ENCODE measurements at places on chromosomes 12 and 14.
A peak's percentile ranks its signal among the peaks of the same experiment; 100 is the strongest.

- peaks cover 51% of the 10 kb centered on the region for H3K4me1 ChIP-seq
- H3K36me3 ChIP-seq: no peaks in the 10 kb centered on the region
- no peaks in the 10 kb centered on the region for H3K27me3 ChIP-seq
- peak overlapping the region; percentile 50 for H3K4me3 ChIP-seq
Observed at GRCh38 chr14:92651758-92652406, 96.5 kb downstream of the LGMN start.

- H3K36me3 ChIP-seq: peaks cover 69% of the 10 kb centered on the region
- H3K27me3 ChIP-seq: no peaks in the 10 kb centered on the region
- no peak for DNase-seq
Observed at GRCh38 chr14:76186308-76187027, 34.7 kb downstream of the GPATCH2L start.

DNA sequence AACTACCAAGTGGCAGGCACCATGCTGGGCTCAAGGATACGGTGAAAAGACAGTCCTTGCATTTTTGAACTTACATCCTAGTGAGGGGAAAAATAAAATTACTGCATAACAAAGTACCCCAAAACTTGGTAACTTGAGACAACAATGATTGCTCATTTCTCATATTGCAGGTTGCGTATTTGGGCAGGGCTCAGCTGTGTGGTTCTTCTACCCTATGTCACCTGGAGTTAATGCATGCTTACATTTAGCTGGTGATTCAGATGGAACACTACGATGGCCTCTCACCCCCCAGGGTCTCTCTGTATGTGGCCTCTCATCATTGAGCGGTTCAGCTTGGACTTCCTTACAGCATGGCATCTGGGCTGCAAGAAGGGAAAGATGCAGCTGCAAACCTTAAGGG lies 60.7 kb upstream of the RBM19 start:
- H3K4me1 ChIP-seq: no peaks in the 10 kb centered on the region
- no peak overlapping the region for H3K4me3 ChIP-seq
- H3K36me3 ChIP-seq: no peaks in the 10 kb centered on the region
- no peak for DNase-seq
- no peak overlapping the region for H3K27ac ChIP-seq

- peak overlapping the region; percentile 54 for H3K4me3 ChIP-seq
- no peaks in the 10 kb centered on the region for H3K36me3 ChIP-seq
- H3K27ac ChIP-seq: no peak overlapping the region
- peaks cover 22% of the 10 kb centered on the region for H3K27me3 ChIP-seq
Observed at GRCh38 chr12:132204793-132205270, 60.6 kb downstream of the NOC4L start.

- H3K4me1 ChIP-seq: peaks cover 22% of the 10 kb centered on the region
- H3K4me3 ChIP-seq: no peak overlapping the region
- no peaks in the 10 kb centered on the region for H3K27me3 ChIP-seq
- DNase-seq: no peak
Observed at GRCh38 chr12:88360343-88360742, 218.2 kb downstream of the TMTC3 start.

GRCh38 chr12:54197010-54197409 lies 8.2 kb upstream of the SMUG1 start:
- peaks cover 17% of the 10 kb centered on the region for H3K27me3 ChIP-seq
- no peak overlapping the region for H3K27ac ChIP-seq
- no peak overlapping the region for H3K4me3 ChIP-seq
- no peaks in the 10 kb centered on the region for H3K36me3 ChIP-seq
- no peak for DNase-seq
- H3K4me1 ChIP-seq: no peaks in the 10 kb centered on the region

DNA sequence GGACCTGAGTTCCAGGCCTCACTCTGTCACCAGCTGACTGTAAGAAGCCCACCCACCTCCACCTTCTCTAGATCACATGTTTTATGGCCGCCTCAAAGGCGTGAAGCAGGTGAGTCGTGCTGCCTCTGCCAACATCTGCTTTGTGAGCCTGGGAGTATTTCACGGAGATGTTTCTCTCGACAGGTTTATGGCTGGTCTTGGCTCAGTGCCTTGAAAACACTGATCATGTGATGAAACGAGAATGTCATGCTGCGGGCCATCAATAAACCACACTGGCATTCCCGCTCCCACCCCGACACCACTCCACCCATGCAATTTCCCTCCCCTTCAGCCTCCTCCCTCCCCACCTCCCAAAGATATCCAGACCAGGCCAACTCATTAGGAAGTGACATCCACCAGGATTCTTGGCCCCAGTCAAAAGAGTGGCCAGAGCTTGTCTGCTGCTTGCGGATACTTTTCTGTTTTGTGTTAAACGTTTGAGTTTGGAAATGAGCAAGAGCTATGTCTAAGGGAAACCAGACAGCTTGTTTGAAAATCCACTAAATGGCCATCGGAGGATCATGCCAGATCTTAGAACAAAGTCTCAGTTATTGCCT lies 53.8 kb upstream of the NTF3 start:
- no peaks in the 10 kb centered on the region for H3K36me3 ChIP-seq
- no peak overlapping the region for H3K27ac ChIP-seq
- no peak overlapping the region for H3K4me3 ChIP-seq
- H3K4me1 ChIP-seq: no peaks in the 10 kb centered on the region
- H3K27me3 ChIP-seq: no peaks in the 10 kb centered on the region

- no peak overlapping the region for H3K27ac ChIP-seq
- no peak for DNase-seq
- H3K4me3 ChIP-seq: no peak overlapping the region
Observed at GRCh38 chr12:120356567-120357030, 12.4 kb downstream of the MSI1 start.

GRCh38 chr12:51763743-51764142 lies 84.8 kb downstream of the FIGNL2 start:
- no peak for DNase-seq
- H3K4me3 ChIP-seq: no peak overlapping the region
- H3K27me3 ChIP-seq: no peaks in the 10 kb centered on the region
- no peaks in the 10 kb centered on the region for H3K36me3 ChIP-seq

DNA sequence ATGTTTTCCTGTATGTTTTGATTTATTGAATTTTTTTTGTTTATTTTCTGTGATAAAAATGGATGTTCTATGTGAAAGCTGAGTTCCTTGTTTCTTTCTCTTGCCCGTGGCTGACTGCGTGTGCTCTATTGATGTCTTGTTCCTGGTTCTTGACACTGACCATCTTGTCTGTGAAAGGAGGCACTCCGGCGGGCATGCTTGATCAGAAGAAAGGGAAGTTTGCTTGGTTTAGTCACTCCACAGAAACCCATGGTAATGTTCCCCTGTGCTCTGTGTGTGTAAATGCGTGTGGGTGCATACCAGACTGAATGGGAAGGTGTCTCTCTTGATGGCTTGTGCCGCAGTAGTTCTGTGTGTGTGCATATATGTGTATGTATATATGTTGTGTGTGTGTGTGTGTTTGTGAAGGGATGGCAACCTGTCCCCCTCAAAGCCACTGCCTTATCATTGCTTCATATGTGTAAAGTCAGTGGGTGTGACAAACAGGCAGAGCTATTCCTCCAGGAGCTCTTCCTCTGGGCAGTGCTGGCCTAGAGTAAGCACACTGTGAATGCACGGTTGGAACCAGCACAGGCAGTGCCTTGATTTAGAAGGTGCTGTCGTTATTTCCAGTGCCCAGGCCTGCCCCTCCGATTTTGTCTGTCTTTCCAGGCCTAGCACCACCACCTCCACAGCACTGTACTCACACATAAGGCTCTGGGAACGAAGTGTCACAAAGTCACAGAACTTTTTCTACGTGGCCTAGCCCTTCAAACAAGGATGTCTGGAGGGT lies 247.3 kb upstream of the FKBP4 start:
- no peak for DNase-seq
- peaks cover 13% of the 10 kb centered on the region for H3K36me3 ChIP-seq
- H3K4me1 ChIP-seq: peaks cover 28% of the 10 kb centered on the region
